ENCODE measurements at places on chromosomes 11 and 22.

DNA sequence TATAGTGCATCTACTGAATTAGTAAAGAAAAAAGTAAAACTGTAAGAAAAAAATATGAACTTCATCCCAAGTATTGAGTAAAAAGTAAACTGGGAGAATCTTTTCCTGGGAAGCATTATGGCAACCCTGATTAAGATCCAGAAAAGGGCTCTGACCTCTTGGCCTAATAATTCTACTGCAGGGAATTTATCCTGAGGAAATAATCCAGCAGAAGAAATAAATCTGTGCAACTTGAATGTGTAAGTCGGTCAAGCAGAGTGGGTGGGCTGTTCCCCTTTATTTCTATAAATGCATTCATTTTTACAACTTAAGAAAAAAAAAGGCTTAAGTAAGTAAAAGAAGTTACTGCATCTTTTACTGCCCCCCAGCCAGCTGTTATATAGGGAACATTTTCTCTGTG, 111.2 kb upstream of the PARVA start:
- no peak for DNase-seq

DNA sequence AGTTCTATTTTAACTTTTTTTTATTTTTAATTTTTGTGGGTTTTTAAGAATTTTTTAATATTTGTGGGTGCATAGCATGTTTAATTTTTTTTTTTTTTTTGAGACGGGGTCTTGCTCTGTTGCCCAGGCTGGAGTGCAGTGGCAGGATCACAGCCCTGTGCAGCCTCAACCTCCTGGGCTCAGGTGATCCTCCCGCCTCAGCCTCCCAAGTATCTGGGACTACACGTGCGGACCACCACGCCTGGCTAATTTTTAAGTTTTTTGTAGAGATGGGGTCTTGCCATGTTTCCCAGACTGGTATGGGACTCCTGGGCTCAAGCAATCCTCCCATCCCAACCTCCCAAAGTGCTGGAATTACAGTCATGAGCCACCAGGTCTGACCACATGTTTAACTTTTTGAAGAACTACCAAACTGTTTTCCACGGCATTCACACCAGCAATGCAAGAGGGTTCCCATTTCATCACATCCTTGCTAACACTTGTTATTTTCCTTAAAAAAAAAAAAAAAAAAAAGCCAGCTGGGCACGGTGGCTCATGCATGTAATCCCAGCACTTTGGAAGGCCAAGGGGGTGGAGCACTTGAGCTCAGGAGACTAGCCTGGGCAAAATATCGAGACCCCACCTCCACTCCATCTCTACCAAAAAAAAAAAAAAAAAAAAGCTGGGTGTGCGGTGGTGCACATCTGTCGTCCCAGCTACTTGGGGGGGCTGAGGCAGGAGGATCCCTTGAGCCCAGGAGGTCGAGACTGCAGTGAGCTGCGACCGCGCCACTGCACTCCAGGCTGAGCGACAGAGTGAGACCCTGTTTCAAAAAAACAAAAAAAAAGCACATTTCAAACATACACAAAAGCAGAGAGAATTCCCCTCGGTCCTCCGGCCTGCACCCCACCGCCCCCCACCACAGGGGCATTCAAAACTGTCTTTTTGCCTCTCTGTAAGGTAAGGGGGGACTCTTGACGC, 16.7 kb upstream of the TXNRD2 start:
- DNase-seq, result peak; percentile 70

DNA sequence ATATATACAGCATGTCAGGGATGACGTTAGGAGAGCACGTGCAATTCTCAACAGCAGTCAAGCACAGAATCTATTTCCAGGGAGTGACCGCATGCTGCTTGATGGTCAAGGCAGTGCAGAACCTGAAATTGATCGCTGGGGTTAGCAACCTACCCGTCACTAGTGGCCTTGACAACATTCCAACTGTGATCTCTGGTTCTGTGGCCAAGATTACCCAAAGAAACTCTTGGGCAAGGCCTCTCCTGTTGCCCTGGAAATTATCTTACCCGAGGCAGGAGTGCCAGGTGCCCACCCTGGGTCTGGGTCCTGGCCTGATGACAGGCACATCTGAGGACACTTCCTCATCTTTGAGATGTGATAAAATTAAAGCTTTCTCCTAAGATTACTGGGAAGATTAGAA, 2.2 kb downstream of the TM7SF2 start:
- DNase-seq, result no peak

DNA sequence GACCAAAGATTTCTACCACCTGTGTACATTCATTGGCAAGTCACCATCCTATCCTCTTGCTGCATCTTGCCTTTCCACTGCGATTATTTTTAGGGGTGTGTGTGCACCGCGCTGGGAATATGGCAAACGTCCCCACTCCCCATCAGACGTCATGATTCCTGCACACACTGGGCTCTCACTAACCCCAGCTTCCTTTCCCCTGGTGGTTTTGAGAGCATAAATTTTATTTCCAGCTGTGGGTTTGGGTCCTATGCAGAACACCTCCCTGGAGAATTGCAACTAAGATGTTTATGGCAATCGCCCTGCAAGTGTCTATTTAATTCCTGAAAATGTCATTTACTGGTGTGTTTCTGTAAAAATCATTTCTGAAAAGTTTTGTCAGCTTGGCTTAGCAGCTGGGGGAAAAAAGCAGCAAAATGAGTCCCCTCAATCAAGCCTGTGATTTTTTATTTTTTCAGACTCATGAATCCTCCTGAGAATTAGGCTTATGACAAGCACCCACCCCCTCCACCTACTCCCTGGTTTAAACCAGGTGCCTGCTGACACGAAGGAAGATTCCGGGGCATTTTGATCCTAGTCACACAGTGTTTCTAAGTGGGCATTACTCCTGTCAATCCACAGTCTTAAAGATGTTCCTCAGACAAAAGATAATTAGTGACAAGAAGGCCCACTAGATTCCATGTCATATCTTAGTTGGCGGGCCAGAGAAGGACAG, 23.8 kb downstream of the UPB1 start:
- DNase-seq, result no peak

GRCh38 chr11:63612181-63612580, 2.1 kb downstream of the PLAAT3 start:
- DNase-seq, result no peak

All from tibial artery (tissue), 4 donors.